Right lobe of liver (tissue), 6 donors: ENCODE measurements at places on chromosomes 7 and 10.

DNA sequence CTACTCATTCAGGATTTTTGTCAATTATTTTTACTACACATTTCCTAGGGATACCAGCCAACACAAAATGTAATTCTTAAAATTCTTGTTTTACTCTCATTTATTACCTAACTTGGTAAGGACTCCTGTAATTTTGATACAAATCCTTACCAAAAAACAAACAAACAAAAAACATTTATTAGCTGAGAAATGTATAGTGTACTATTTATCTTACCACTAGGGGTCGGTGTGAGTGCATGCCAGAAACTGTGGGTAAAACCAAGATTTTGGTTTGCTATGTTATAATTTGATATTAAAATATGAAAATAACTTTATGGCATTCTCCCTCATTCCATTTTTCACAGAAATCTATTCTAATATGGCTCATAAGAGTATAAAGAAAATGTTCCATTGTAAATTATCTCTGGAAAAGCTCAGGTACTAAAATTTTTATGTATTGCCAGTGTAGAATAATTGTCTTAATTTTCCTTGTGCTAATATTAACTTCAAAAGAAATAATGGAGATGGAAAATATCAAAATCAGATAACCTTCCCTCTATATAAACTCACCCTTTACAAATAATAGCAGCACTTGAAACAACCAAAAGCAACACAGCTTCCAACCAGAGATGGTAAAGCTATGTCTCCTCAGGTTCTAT, 290.8 kb upstream of the PCDH15 start:
- H3K4me3 ChIP-seq: no peak overlapping the region
- no peaks in the 10 kb centered on the region for H3K4me1 ChIP-seq
- H3K36me3 ChIP-seq: no peaks in the 10 kb centered on the region
- DNase-seq: no peak
- H3K27me3 ChIP-seq: no peaks in the 10 kb centered on the region

- no peak for DNase-seq
- no peak overlapping the region for H3K4me3 ChIP-seq
- peaks cover 30% of the 10 kb centered on the region for H3K36me3 ChIP-seq
- H3K27me3 ChIP-seq: no peaks in the 10 kb centered on the region
- no peak overlapping the region for H3K27ac ChIP-seq
Observed at GRCh38 chr7:26189697-26190096, 10.8 kb downstream of the HNRNPA2B1 start.

GRCh38 chr7:106867641-106868351, 2.7 kb downstream of the PIK3CG start:
- no peaks in the 10 kb centered on the region for H3K36me3 ChIP-seq
- H3K27me3 ChIP-seq: no peaks in the 10 kb centered on the region
- H3K27ac ChIP-seq: no peak overlapping the region
- no peak for DNase-seq

DNA sequence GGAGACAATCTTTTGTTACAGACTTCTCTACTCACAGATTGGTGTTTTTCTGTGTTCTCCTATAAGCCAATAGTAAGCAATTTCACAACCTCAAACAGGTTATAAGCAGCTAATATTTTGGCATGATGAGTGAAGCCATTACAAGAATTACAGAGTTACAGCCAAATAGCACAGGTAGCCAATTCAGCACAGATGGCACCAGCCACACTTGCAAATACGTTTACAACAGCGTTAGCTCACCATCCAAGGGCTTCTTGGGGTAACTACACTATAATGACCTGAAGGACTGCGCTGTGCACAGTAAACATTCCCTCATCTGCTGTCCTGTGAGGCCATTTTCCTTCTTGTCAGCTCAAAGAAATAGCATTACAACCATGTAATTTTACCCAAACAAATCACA, 428.6 kb downstream of the TCERG1L start:
- H3K4me1 ChIP-seq: no peaks in the 10 kb centered on the region
- H3K36me3 ChIP-seq: no peaks in the 10 kb centered on the region
- DNase-seq: no peak
- no peak overlapping the region for H3K27ac ChIP-seq
- no peaks in the 10 kb centered on the region for H3K27me3 ChIP-seq

DNA sequence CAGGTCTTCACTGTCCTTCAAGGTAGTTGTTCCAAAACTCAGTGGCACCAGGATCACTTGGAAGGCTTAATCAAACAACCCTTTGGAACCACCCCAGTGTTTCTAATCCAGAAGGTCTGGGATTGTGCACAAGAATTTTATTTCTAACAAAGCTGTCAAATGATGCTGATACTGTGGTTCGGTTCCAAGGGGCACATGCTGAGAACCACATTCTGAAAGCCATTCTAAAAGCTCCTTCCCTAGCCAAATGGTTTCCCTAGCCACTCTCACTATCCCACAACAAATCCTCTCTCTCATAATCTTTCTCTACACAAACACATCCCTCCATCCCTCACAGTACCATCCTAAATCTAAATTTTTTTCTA, 52.1 kb downstream of the MACC1 start:
- no peaks in the 10 kb centered on the region for H3K4me1 ChIP-seq
- no peaks in the 10 kb centered on the region for H3K27me3 ChIP-seq
- no peak for DNase-seq
- no peak overlapping the region for H3K4me3 ChIP-seq
- H3K36me3 ChIP-seq: no peaks in the 10 kb centered on the region
- no peak overlapping the region for H3K27ac ChIP-seq

DNA sequence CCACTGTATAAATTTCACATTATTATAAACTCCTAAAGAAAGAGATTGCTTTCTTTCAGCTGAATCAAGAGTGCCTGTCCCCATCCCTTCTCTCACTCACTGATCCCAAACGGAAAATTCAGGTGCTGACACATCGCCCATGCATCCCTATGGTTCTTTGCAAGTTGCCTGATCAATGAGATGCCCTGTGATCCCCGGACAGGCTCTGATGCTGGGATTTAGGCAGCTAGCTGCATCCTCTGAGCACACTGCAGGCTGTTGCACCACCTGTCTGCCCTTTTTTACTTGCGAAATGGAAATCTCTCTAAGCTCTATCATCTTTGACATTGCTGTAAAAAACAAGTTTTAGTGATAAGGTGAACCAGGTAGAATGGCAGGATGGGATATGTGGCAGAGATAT, 456.5 kb downstream of the GATA3 start:
- no peaks in the 10 kb centered on the region for H3K27me3 ChIP-seq
- H3K27ac ChIP-seq: no peak overlapping the region
- no peaks in the 10 kb centered on the region for H3K36me3 ChIP-seq

DNA sequence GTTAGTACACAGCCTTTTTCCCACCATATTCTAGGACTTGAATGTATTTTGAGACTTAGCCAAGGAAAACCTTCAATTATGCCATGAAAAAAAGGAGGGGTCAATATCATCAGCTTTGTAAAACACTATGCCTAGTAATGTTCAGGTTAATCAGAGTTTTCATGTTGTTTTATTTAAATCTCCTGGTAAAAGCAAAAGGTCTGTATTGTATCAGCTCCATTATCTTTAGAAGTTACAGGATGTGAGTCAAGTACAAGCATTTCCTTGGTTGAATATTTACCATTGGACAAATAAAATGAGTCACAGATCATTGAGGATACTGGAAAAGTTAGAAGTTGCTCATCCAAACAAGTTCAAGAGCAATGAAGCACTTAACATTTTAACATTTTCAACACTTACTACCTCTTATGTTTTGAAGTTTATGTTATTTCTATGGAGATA, 89.9 kb upstream of the CAPZA2 start:
- H3K4me3 ChIP-seq: no peak overlapping the region
- no peaks in the 10 kb centered on the region for H3K27me3 ChIP-seq
- DNase-seq: no peak
- no peaks in the 10 kb centered on the region for H3K36me3 ChIP-seq

GRCh38 chr10:50346942-50347341, 95.6 kb upstream of the ASAH2 start:
- H3K27ac ChIP-seq: no peak overlapping the region
- H3K4me3 ChIP-seq: no peak overlapping the region
- H3K4me1 ChIP-seq: no peaks in the 10 kb centered on the region
- DNase-seq: no peak
- H3K36me3 ChIP-seq: no peaks in the 10 kb centered on the region

GRCh38 chr10:1142596-1142995, 86.4 kb downstream of the WDR37 start:
- no peak overlapping the region for H3K4me3 ChIP-seq
- H3K27ac ChIP-seq: no peak overlapping the region
- no peaks in the 10 kb centered on the region for H3K36me3 ChIP-seq
- no peaks in the 10 kb centered on the region for H3K27me3 ChIP-seq
- DNase-seq: no peak
